ENCODE measurements at places on chromosomes 7 and 10.
A peak's percentile ranks its signal among the peaks of the same experiment; 100 is the strongest.

DNA sequence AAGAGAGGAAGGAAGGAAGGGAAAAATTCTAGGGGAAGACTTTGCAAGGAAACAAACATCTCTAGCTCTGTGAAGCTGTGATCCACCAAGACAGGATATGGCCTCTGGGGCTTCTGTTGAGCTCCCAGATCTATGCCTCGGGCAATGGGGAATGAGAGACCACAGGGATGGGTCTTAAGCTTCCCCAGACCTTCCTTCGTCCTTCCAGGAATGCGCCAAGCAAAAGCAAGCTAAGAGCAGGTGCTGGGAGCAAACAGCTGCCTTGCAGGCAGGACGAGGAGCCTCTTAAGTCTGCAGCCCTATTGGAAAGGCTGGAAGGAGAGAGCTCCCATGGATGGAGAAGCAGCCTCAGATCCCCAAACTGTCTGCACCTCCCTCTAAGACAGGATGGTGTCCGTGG is 21.9 kb upstream of the ELN start:
- DNase-seq: no peak

GRCh38 chr10:84551437-84552120 is 223.2 kb downstream of the CCSER2 start:
- DNase-seq: no peak

DNA sequence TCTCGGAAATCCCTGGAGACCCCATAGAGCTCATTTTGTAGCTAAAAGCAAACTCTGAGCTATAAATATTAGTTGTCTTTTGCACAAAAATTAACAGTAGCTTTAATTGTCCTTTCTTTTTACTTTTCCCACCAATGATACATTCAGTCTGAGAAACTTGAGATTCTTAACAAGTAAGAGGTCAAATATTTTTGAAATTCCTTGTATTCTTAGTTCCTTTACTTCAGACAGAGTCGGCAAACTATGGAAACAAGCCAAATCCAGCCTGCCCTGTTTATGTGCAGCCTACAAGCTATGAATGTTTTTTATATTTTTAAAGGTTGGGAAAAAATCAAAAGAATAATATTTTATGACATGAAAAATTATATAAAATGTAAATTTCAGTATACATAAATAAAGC is 146.6 kb downstream of the CTNNA3 start:
- no peak for DNase-seq

GRCh38 chr10:35126062-35126529 is 550 bp upstream of the CREM start:
- DNase-seq: no peak

GRCh38 chr10:102523250-102524029 is 19.7 kb downstream of the SUFU start:
- no peak for DNase-seq

- peak; percentile 88 for DNase-seq
Observed at GRCh38 chr10:58721601-58722281, 209.1 kb downstream of the BICC1 start.

GRCh38 chr7:45650404-45651394 is 76.5 kb downstream of the ADCY1 start:
- no peak for DNase-seq

DNA sequence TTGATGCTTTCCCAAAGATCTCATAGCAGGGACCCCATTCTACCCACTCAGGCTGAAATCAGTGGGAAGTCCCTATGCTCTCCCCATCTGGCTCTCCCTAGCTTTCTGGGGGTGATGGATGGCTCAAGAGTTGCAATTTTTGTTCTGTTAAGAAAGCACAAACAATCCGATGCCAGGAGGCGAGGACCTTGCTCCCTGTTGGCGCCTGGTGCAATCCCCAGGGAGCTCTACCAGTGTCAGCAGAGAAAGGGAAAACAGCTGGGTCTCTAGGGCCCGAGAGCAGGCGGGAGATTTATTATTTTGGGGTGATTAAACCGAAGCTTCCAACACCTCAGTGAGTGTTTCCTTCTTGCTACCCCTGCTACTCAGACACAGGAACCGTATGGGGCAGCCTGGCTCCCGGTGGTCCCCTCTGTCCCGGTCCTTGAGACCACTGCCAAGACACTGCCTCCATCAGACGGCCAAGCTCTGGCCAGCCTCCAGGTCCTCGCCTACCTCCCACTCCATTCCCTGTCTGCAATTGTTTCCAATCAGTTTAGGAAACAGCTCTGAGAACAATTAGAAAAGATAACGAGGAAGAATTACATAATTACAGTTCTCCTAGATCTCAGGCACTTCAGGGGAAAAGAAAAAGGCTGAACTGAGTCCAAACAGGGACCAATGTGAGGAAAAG is 147.9 kb downstream of the PLXNA4 start:
- no peak for DNase-seq

- no peak for DNase-seq
Observed at GRCh38 chr7:36244429-36244828, 91.4 kb downstream of the EEPD1 start.

GRCh38 chr7:128815289-128815942 is 14.8 kb upstream of the FLNC start:
- no peak for DNase-seq

DNA sequence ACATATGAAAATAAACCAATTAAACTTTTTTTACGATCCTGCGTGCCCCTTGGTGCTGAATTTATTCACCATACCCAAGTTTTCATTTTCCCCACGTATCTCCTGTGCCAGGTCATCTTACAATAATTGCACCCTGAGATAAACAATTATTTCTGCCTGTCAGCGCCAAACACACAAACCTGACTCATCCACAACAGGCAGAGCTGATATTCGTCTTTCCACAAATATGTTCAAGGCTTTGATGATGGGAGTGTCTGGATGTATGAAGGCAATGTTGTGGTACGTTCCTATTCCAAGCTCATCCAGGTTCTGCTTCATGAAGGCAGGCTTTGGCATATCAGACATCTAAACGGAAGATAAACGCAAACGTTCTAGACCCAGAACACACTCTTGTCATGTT is 45.8 kb upstream of the RHEB start:
- no peak for DNase-seq

GRCh38 chr7:34841326-34841725 is 183.3 kb downstream of the NPSR1 start:
- DNase-seq: no peak

DNA sequence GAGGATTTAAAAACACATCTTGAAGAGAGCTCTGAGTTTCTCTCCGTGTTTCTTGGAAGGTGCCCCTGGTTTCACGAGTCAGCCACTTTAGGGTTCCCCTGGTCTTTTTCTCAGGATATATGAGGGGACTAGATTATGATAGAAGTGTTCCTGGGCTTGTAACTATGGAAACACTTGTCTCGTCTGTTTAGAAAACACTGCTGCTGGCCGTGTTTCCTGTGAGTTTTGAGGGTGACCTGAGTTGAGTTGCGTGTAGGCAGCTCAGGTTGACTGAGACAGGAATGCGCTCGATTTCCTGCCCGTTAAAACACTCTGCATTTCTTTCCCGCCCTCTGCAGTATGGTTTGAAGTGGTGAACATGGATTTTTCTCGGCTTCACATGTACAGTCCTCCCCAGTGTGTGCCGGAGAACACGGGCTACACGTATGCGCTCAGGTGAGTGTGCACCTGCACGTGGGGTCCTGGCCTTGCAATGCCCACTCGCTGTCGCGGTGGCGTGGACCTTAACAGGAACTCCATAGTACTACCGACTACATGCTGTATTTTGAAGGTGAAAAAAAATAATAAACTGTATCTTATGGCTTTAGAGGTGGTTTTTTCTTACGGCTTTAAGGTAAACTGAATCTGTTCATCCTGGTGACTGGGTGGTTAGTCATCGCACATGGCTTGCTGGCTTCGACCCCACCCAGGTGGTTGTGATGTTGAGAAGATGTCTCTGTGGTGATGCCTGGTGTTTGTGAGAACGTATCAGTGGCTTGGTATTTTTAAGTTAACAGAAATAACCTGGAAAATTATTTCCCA is at the start of gene SUN1:
TSS of gene SUN1 (plus strand) at position 310 of the 801 bp plus-strand sequence. CDS start at position 359, 49 bp downstream.
- DNase-seq: no peak

DNA sequence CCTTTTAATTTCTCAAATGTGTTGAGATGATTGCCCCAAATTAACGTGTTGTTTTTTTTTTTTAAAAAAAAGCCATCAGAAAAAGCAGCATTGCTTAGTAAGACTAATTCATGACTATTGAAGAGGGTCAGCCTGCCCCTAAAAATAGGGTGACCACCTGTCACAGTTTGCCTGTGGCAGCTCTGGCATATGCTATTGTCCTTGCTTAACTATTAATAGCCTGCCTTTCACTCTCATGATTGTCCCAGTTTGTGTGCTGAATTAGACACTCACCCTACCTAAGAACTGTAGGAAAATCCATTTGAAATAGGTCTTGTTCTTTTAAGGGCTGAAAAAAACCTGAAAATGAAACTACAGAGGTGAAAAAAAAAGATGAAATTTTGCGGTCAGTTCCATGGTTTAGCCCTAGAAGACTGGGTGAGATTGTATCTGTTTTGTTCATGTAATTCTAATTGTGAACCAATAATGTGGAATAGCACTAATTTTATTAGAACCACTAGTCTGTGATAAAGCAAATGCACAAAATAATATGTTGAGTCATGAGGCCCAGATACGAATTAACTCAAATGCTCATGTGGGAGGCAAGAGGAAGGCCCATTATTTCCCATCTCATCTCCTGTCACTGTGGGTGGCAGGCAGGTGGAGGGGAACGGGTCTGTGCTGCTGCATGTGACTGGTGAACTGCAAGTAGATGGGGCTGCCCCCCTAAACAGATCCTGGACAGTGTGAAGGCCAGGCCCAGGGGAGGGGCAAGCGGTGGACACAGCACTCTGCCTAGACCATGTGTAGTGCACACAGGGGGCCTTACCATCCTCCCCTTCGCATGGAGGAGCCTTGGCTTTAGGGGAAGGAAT is 265.4 kb upstream of the NFE2L3 start:
- DNase-seq: no peak

DNA sequence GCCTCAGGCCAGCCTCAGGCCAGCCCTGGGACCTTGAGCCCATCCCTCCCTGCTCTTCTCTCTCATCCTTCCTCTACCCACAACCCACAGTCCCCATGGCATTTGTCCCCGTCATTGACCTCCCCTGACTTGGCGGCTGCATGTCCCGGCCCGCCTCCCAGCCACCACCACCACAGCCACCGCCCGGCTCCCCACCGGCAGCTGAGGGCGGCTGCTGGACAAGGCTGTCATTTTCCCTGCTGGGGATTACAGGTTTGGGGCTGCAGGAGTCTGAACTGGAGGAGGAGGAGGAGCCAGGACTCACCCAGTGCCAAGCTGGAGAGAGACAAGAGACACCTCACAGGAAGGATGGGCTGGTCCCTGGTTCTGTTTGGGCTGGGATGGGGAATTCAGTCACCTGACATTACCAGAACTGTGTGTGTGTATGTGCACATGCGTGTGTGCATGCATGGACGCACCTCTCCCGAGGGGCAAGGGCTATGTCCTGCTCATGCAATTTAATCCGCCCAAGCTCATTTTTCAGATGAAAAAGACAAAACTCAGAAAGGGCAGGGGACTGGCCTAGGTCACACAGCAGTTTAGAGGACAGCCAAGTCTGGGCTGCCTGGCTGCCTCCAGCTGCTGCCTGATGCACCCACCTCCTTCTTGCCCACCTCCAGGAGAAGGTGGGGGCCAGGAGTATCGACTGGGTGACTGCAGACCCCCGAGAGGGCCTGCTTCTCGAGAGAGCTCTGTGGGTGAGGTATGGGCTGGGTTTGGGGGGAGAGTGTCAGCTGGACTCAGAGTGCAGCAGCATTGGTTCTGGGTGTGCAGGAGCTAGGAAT is 113.1 kb downstream of the ZMIZ1 start:
- no peak for DNase-seq

DNA sequence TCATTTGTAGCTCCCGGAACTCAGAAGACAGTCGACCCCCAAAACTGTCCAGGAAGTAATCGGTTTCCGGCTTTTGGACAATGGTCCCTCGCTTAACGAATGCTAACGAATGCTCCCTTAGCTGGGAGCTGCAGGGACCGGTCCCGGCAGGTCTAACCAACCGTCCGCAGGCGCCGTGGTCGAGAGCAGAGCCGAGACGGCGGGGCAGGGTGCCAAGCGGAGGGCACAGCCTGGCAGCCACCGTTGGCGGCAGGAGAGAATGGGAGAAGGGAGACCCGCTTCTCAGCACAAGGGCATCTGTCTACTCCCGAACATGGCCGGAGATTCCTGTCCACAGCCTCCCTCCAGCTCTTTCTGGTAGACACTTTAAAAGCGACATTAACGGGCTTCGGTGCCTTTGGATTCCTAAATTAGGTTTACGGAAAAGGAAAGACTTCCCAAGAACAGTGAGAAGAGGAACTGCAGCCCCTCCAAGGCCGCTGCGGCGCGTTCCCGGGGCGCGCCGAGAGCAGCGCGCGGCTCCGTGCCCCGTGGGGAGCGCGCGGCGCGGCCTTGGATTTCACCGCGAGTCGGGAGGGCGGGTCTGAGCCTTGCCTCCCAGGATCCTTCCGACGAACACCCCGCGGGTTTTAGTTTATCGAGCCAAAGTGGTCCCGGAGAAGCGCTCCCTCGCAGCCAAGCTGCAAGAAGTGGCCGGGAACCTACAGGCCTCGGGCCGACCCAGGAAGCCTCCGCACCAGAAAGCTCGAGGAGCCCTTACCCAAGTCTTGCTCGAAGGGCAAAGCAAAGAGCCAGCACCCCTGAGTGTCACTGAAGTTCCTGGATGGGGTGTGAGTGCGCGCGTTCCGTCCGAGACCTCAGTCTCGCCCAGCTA is 3.6 kb upstream of the TBX20 start:
- DNase-seq: no peak

- DNase-seq: peak; percentile 84
Observed at GRCh38 chr7:31122649-31123058, 70.5 kb downstream of the ADCYAP1R1 start.

DNA sequence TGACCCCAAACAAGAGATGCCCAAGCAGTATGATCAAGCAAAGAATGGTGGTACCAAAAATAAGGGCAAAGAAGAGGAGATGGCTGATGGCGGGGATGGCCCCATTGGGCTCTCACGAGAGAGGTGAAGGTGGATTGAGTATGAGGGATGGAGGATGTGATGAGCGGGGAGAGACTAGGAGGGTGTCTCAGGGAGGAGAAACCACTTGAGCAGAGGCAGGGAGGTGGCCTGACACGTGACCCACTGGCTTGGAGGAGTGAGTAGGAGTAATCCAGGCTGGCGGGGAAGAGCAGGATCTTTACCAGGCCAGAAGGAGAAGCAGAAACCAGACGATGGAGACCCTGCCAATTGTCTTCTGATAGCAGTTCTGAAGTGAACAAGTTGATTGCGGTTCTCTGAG is 33.3 kb upstream of the ATXN7L1 start:
- no peak for DNase-seq

GRCh38 chr10:6578251-6578771 is 1.8 kb downstream of the PRKCQ start:
- DNase-seq: no peak

- peak; percentile 31 for DNase-seq
Observed at GRCh38 chr10:131177431-131178327, 133.8 kb downstream of the TCERG1L start.

Data from forelimb muscle (tissue), 1 donor.